ENCODE measurements at places on chromosomes 6 and 20.

DNA sequence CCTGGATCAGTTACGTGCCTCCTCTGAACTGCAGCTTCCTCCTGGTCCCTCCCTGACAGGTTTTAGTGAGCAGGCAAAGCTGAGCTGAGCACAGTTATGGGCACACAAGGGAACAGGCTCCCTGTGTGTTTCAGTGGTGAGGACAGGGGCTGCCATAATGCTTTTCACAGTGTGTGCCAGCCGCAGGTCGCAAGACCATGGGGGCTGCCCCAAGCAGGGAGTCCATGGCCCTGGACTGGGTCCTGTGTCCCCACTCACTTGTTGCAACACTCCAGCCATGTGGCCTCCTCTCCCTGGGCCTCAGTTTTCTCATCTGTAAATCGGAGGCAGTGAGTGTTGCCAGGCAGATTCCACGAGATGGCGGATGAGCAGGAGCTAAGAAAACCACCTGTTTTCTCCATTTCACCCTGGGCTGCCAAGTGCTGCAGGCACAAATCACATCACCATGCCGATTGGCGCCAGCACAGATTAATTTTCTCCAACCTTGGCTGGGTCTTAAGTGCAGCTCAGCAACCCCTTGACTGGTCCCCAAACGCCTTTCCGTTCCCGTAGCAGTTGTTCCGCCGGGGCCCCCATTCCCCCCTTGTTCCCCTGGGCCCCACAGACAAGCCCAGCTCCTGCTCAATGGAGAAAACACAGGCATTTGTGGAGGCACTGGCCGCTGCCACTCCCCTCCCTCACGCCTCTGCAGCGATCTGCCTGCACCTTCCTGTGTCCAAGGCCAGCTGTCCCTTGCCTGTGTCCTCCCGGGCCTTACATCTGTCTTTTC, 57.1 kb upstream of the NNAT start:
- DNase-seq, result no peak

GRCh38 chr6:35668096-35668495, 20.6 kb downstream of the FKBP5 start:
- DNase-seq, result no peak

DNA sequence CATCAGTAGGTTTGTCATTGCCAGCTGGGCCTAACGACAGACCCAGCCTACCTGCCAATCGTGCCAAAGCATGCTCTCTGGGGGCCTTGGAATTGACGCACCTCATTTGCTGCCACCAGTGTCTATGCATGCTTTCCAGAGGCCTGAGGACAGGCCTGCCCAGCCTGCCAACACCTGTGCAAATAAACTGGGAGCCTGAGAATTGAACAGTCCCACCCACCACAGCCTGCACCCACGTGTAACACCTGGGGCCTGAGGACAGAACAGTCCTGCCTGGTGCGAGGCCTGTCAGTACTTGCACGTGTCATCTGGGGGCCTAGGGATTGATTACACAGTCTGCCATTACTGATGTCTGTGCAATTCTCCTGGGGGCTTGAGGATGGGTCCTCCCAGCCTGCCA, 6.2 kb upstream of the RNF217 start:
- no peak for DNase-seq

DNA sequence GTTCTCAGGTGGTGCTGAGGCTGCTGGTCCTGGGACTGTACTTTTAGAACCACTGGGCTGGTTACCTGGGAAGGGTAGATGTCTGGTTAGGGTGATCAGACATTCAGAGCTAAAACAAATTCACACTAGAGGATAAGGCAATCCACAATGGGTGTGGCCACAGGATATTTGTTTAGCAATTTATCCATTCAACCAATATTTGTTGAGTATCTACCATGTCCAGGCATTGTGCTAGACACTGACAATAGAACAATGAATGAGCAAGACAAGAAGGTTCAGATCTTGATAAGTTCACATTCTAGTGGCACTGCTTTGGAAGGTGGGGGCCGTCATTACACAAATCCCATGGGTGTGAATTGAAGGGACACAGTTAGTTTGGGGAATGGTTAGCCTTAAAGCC, 131.7 kb downstream of the BCAS1 start:
- DNase-seq, result no peak

- no peak for DNase-seq
These were observed 117.0 kb downstream of the RTN4IP1 start for GRCh38 chr6:106512048-106512967.

- DNase-seq, result no peak
These were observed 99.7 kb downstream of the FAM50B start for GRCh38 chr6:3948866-3949265.

DNA sequence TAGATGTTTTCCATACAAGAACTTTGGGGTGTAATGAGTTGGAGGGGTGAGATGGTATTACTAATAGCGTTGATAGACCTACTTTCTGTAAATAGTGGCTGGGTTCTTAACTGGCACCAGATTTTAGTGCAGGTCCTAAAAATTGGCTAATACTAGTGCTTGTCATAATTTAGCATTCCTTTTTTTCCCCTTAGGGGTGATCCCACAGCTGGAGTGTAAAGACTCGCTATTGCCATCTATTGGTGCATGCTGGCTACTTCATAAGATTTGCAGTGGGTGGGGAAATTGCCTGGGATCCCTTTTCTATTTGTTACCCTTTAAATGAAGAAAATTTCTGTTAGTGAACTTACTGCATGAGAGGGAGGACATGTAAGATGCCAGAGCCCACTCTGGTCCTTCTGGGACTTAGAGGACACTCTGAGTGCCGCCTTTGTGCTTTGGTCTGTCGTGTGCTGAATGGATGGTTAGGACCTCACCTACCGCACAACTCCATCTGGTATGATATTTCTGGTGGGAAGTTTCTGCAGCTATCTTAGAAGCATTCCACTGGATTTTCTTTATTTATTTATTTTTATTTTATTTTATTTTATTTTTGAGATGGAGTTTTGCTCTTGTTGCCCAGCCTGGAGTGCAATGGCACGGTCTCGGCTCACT, 195.5 kb downstream of the JARID2 start:
- peak; percentile 84 for DNase-seq

DNA sequence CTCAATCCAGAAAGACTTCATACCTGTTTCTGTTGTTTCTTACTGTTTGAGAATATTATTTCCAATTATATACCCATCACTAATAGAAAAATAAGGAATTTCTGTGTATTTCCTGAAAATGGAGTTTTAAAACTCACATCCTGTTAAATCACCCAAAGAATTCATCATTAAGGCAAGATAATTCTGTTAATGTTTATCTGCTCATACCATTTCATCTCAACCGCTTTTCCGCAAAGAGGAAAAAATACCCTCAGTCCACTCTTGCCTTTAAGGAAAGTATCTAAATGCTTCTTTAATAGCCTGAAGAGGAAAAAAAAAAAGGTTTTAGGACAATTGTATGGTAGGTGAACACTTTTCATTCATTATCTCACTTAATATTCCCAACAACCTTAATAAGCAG, 7.3 kb downstream of the TPMT start:
- no peak for DNase-seq

GRCh38 chr20:46545077-46545826, 5.2 kb downstream of the OCSTAMP start:
- no peak for DNase-seq

DNA sequence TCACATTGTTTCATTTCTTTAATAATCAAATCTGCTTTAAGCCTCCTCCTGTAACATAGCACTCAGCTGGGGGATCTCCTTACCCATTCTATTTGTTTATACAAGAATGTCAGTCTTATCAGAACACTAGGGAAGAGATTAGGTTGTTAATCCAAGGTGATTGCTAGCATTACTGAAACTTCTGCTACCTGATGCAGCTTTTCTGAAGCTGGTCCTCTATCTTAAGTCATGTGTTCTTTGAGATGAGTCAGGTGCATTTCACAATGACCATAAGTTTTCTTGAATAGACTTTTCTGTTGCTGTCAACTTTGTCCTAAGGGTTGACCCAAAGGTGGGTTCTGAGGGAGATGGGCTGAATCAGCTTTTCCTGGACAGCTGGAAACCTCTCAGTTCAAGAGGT, 60.7 kb upstream of the SYNCRIP start:
- no peak for DNase-seq

DNA sequence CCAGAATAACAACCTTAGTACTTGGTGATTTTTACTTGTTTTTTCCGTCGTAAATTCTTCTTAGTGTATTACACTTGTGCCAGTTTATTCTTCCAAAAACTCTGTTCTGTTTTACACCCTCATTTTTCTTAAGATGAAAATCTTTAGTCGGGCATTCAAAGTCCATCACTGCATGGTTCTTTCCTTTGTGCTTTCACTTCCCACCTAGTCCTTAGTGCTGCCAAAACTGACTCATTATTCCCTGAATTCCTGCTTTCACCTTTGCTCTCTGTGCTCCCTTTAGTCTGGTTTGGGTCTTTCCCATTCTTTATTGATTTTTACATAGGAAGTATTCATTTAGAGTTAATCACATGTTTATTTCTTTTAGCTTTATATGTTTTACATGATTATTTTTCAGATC, 3.3 kb downstream of the TRMT11 start:
- no peak for DNase-seq

DNA sequence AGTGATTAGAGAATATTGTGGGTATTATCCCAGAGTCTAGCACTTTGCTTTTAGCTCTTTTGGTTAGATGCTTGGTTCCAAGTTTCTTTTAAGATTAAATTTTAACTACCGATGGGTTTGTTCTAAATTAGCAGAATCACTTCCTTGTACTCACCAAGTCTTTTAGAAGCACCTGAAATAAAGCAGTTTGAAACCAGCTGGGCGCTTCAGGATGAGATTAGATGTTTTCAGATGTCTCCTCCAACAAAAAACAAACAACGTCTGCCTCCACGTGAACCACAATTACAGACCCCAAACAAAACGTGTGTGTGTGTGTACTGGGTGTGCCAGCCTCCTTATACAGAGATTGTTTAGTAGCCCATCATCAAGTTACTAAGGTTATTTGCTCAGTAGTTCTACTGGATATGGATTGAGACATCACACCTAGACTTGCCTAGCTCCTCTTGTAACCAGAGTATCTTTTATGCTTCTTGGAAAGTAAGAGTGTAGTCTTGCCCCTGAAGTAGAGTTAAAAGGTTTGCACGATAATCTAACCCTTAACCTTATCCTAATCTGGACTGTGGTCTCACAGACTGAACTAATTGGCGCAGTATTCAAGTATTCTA, 2.3 kb downstream of the DSTN start:
- DNase-seq, result no peak

GRCh38 chr20:40181676-40182075, 507.4 kb downstream of the MAFB start:
- no peak for DNase-seq

- no peak for DNase-seq
These were observed 43.0 kb upstream of the PKHD1 start for GRCh38 chr6:52130440-52130839.

- DNase-seq, result peak; percentile 65
These were observed 14.1 kb upstream of the SIRPB2 start for GRCh38 chr20:1505361-1505760.

- no peak for DNase-seq
These were observed 3.8 kb downstream of the MTCL3 start for GRCh38 chr6:127515234-127515793.

DNA sequence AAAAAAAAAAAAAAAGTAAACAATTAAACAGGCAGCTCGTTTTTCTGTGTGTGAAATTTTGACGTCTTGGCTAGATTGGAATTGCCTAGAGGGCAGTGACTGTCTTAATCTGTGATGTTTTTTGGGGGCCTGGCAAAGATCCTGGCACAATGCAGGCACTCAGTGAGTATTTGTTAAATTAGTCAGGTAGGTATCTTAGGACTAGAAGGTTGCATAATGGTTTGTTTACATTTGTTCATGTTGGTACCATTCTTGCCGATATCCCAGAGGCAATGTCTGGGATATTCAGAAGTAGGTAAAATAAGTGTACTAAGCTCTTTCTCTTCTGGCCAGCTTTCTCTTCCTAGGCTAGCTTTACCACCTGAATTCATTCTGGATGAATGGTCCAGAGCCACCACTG, 2.5 kb downstream of the AAR2 start:
- no peak for DNase-seq

GRCh38 chr6:84739866-84740208, 24.6 kb downstream of the TBX18 start:
- DNase-seq, result peak; percentile 88
